ENCODE measurements at places on chromosomes 6 and 20.

DNA sequence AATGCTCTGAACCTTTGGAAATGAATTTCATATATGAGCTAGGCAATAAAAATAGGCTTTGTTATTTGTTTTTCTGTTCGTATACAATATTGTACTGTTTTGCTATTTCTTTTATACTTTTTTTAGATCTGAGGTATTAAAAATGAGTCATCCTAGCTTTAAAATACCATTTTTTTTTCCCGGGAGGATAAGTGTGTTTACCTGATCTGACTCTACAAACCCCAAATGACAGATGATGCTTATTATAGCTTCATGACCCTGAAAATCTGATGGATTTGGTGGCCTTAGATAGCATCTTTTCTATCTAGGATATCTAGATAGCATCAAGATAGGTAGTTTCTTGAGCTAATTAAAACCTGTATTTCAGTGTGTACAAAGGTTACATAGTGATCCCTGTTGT, 206.4 kb downstream of the DTNBP1 start:
- DNase-seq = no peak
- no peak overlapping the region for H3K27ac ChIP-seq
- H3K4me1 ChIP-seq = no peaks in the 10 kb centered on the region
- no peaks in the 10 kb centered on the region for H3K36me3 ChIP-seq
- H3K4me3 ChIP-seq = no peak overlapping the region

- H3K27ac ChIP-seq = no peak overlapping the region
- no peaks in the 10 kb centered on the region for H3K36me3 ChIP-seq
- no peak for DNase-seq
Measured at GRCh38 chr6:121998631-121999030, 400.8 kb upstream of the HSF2 start.

DNA sequence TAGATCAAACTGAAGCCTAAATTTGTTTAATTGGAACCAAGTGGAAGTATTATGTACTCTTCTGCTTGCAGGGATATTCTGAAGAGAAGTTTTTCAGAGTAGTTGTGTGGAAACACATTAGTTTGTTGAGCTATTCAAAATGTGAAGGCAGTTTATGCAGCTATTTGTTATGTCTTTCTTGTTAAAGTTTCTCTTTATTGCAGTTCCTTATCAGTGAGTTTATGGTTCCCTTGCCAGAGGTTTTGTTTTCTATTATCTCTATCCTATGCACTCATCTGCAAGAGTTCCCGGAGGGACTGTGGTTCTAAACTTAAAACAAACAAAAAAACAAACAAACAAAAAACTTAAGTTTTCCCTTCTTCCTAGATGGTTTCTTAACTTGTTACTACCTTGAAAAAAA, 143.7 kb upstream of the SLC22A16 start:
- no peaks in the 10 kb centered on the region for H3K36me3 ChIP-seq
- peaks cover 2% of the 10 kb centered on the region for H3K4me1 ChIP-seq
- no peak overlapping the region for H3K4me3 ChIP-seq
- no peaks in the 10 kb centered on the region for H3K27me3 ChIP-seq

DNA sequence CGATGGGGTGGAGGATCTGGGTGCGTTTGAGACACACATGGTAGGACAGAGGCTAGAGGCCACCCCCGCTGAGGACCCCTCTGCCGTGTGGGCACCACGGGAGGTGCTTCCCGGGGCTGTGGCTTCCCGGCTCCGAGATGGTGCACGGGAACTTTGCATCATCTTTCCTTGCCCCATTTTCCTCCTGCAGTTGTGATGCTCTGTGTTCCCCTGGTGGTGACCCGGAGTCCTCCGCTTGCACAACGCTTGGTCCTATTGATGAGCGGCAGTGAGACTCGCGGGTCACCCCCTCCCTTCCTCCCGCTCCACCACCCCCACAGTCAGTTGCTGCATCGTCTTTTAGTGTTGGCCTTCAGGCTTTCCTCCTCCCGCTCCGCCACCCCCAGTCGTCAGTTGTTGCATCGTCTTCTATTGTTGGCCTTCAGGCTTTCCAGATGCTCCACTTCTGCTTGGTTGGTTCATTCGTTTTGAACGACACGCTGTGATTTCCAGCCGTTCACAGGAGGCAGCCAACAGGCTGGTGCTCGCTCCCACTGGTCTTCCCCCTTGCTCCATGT, 37.3 kb downstream of the PYGB start:
- H3K27ac ChIP-seq = no peak overlapping the region
- H3K4me1 ChIP-seq = no peaks in the 10 kb centered on the region
- no peak overlapping the region for H3K4me3 ChIP-seq
- DNase-seq = no peak

DNA sequence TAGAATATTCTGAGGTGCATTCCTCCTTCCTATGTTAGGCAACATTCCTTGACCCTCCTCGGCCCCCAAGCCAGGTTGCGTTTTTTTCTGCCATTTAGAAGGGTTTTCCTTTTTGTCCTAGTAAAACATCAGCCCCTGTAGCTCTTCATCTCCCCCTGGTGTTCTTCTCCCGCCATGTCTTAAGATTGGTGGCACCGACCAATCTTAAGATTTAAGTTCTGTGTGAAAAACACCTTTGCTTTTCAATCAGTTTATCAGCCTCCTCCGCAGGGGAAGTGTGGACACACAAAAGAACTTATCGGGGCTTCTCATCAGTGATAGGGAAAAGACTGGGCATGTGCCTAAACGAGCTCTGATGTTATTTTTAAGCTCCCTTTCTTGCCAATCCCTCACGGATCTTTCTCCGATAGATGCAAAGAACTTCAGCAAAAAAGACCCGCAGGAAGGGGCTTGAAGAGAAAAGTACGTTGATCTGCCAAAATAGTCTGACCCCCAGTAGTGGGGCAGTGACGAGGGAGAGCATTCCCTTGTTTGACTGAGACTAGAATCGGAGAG, 719 bp upstream of the EDN1 start:
- H3K27me3 ChIP-seq = no peaks in the 10 kb centered on the region
- DNase-seq = peak; percentile 91
- peaks cover 25% of the 10 kb centered on the region for H3K36me3 ChIP-seq

DNA sequence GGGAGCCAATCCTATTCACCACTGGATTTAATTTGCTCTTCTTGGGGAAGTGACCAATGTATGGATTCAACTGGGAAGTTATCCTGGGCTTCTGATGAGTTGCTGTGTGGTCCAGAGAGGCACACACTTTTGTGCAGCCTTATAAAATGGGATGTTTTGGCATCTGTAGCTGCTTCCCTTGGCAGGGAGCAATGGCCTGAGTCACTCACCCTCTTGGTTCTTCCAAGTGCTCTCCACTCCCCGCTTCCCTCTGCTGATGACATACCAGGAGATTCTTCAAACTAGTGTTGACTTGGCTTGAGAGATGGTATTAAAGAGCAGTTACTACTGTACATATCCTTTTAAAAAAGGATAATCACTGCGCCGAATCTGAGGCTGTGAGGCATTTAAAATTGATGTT, 105.8 kb downstream of the JARID2 start:
- H3K27me3 ChIP-seq = no peaks in the 10 kb centered on the region
- no peak overlapping the region for H3K4me3 ChIP-seq
- no peaks in the 10 kb centered on the region for H3K36me3 ChIP-seq
- peaks cover 5% of the 10 kb centered on the region for H3K4me1 ChIP-seq
- DNase-seq = peak; percentile 17
- H3K27ac ChIP-seq = no peak overlapping the region

GRCh38 chr6:75693534-75693933, 55.5 kb upstream of the MYO6 start:
- H3K27ac ChIP-seq = no peak overlapping the region
- H3K4me3 ChIP-seq = no peak overlapping the region
- peaks cover 7% of the 10 kb centered on the region for H3K36me3 ChIP-seq
- H3K27me3 ChIP-seq = no peaks in the 10 kb centered on the region

- no peaks in the 10 kb centered on the region for H3K36me3 ChIP-seq
- no peaks in the 10 kb centered on the region for H3K4me1 ChIP-seq
- H3K27me3 ChIP-seq = peaks cover 5% of the 10 kb centered on the region
- DNase-seq = no peak
Measured at GRCh38 chr20:5524896-5525295, 208.1 kb upstream of the PROKR2 start.

- no peak overlapping the region for H3K4me3 ChIP-seq
- no peak for DNase-seq
- no peaks in the 10 kb centered on the region for H3K27me3 ChIP-seq
- no peaks in the 10 kb centered on the region for H3K4me1 ChIP-seq
- H3K36me3 ChIP-seq = peaks cover 2% of the 10 kb centered on the region
Measured at GRCh38 chr6:111013144-111013915, 31.5 kb downstream of the RPF2 start.

- no peaks in the 10 kb centered on the region for H3K27me3 ChIP-seq
- no peak for DNase-seq
- H3K4me1 ChIP-seq = peaks cover 31% of the 10 kb centered on the region
- no peak overlapping the region for H3K27ac ChIP-seq
- no peak overlapping the region for H3K4me3 ChIP-seq
Measured at GRCh38 chr6:15946701-15947385, 182.0 kb upstream of the MYLIP start.

GRCh38 chr6:4935975-4936680, 67.7 kb downstream of the RPP40 start:
- no peaks in the 10 kb centered on the region for H3K4me1 ChIP-seq
- no peak for DNase-seq
- H3K27me3 ChIP-seq = no peaks in the 10 kb centered on the region
- H3K36me3 ChIP-seq = no peaks in the 10 kb centered on the region
- H3K27ac ChIP-seq = no peak overlapping the region

- H3K4me3 ChIP-seq = no peak overlapping the region
- peaks cover 13% of the 10 kb centered on the region for H3K4me1 ChIP-seq
- DNase-seq = no peak
- H3K27me3 ChIP-seq = no peaks in the 10 kb centered on the region
Measured at GRCh38 chr6:79170431-79170830, 64.1 kb downstream of the HMGN3 start.

GRCh38 chr20:60529149-60529548, 570.9 kb downstream of the CDH26 start:
- no peak overlapping the region for H3K27ac ChIP-seq
- no peaks in the 10 kb centered on the region for H3K27me3 ChIP-seq
- DNase-seq = no peak

GRCh38 chr20:37309936-37310590, 20.6 kb downstream of the MANBAL start:
- no peak overlapping the region for H3K27ac ChIP-seq
- no peaks in the 10 kb centered on the region for H3K27me3 ChIP-seq
- H3K4me3 ChIP-seq = no peak overlapping the region
- H3K4me1 ChIP-seq = no peaks in the 10 kb centered on the region
- no peak for DNase-seq
- H3K36me3 ChIP-seq = peaks cover 7% of the 10 kb centered on the region

DNA sequence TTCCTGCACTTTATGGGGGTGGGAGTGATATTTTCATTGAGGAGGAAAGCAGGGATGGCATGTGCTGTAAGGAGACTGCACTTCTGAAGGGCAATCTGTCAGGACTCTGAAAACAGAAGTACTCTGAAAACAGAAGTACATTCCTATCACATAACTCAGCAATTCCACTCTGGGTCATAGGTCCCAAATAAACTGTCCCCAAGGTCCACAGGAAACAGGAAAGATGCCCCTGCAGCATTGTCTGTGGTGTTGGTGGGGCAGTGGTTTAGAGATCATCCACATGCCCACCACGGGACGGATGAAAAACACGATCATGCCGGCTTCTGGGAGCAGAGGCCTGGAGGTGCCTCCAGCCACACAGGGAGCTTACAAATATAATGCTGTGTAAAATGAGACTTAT, 150.3 kb downstream of the OTOR start:
- no peak for DNase-seq
- H3K36me3 ChIP-seq = no peaks in the 10 kb centered on the region
- no peaks in the 10 kb centered on the region for H3K4me1 ChIP-seq
- H3K27ac ChIP-seq = no peak overlapping the region

DNA sequence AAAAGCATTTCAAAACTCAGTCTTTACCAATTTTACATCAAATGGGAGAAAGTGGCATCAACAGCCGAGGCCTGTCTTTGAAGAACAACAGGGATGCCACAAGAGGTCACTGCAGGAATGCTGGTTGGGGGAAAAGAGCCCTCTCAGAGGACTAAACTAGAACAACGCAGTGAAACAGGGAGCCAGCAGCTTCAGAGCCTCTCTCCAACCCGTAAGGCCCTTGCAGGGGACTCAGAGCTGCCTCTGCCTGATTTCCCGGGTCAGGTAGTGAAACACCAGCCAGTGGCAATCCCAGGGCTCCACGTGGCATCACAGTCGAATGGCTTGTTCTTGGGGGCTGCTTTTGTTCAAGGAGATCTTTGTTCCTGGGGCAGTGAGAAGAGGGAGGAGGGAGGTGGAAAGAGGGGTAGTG, 55.0 kb upstream of the KCNK16 start:
- H3K27me3 ChIP-seq = no peaks in the 10 kb centered on the region
- H3K4me3 ChIP-seq = no peak overlapping the region
- no peak overlapping the region for H3K27ac ChIP-seq
- H3K36me3 ChIP-seq = no peaks in the 10 kb centered on the region

GRCh38 chr20:43408848-43409576, 48.7 kb upstream of the SRSF6 start:
- DNase-seq = peak; percentile 38
- H3K4me1 ChIP-seq = no peaks in the 10 kb centered on the region

DNA sequence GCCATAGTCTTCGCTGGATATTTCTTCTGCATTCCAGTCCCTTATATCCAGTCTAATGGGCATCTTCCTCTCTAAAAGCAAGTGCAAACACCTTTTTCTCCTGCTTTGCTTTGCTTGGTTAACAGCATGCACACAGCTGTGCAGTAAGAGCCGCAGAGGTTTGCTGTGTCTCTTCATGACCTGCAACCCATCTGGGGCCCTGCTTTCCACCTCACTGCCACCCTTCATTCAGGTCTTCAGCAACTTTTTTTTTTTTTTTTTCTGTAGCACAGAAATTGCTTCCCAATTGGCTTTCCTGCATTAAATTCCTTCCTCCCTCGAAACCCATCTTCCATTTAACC, 14.4 kb downstream of the NEDD9 start:
- peak overlapping the region; percentile 91 for H3K27ac ChIP-seq
- no peaks in the 10 kb centered on the region for H3K27me3 ChIP-seq
- DNase-seq = no peak
- no peak overlapping the region for H3K4me3 ChIP-seq

- H3K4me1 ChIP-seq = peaks cover 5% of the 10 kb centered on the region
- H3K4me3 ChIP-seq = no peak overlapping the region
- no peak overlapping the region for H3K27ac ChIP-seq
- no peaks in the 10 kb centered on the region for H3K36me3 ChIP-seq
- H3K27me3 ChIP-seq = no peaks in the 10 kb centered on the region
Measured at GRCh38 chr6:86964029-86964579, 26.8 kb downstream of the HTR1E start.

DNA sequence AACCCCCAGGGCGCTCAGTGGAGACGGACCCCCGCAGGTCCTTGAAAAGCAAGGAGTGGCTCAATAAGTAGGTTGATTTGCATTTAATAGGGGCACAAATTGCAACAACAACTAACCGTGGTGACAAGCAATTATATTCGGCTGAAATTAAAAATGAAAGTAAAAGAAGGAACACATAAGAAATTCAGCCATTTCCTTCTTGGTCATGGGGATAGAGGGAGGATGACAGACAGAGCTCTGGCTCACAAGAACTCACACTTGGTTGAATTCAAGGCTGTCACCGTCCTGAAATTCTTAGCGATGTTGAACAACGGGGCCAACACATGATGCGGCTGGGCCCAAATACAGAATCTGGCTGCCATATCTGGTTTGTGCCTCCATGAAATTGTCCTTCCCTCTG, 129.0 kb downstream of the EDN3 start:
- H3K4me1 ChIP-seq = no peaks in the 10 kb centered on the region
- no peaks in the 10 kb centered on the region for H3K36me3 ChIP-seq
- H3K27ac ChIP-seq = no peak overlapping the region

GRCh38 chr20:46298374-46298773, 9.9 kb downstream of the CDH22 start:
- H3K4me1 ChIP-seq = no peaks in the 10 kb centered on the region
- no peaks in the 10 kb centered on the region for H3K27me3 ChIP-seq
- no peak for DNase-seq
- no peak overlapping the region for H3K4me3 ChIP-seq

GRCh38 chr20:57664924-57665588, 44.8 kb downstream of the PMEPA1 start:
- no peaks in the 10 kb centered on the region for H3K4me1 ChIP-seq
- no peak overlapping the region for H3K27ac ChIP-seq
- H3K4me3 ChIP-seq = no peak overlapping the region
- H3K36me3 ChIP-seq = no peaks in the 10 kb centered on the region

Measured in endothelial cell of umbilical vein (primary cell).